ENCODE measurements at places on chromosomes 6 and 20.

DNA sequence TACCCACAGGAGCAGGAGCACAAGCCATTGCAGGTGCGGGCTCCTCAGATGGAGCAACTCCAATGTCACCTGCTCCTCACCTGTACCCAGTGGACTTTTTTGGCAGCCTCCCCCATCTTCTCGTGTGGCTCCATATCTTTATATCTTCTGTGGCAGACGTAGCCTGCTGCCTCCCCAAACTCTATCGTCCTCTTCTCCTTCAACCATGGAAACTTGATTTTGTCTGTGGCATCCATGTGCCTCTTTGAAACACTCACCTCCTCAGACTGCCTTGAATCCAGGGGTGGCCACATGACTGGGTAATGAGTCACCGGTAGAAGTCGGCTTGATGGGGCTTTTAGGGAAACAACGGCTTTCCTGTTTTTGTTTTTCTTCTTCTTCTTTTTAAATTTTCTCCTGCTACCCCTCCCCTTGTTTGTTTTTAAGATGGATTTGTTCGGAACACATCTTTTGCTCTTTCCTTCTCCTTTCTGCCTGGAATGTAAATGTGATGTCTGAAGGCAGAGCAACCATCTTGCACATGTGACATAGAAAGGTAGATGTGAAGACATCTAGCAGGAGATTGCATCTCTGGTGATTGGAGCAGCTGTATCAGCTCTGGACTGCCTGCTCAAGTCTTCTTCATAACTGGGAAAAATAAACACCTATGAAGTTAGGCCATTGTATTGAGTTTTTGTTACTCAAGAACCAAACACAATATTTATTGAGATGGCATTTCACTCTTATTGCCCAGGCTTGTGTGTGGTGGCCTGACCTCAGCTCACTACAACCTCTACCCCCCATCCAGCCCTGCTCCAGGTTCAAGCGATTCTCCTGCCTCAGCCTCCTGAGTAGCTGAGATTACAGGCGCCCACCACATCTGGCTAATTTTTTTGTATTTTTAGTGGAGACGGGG, 69.9 kb upstream of the DDR1 start:
- peak; percentile 84 for DNase-seq

DNA sequence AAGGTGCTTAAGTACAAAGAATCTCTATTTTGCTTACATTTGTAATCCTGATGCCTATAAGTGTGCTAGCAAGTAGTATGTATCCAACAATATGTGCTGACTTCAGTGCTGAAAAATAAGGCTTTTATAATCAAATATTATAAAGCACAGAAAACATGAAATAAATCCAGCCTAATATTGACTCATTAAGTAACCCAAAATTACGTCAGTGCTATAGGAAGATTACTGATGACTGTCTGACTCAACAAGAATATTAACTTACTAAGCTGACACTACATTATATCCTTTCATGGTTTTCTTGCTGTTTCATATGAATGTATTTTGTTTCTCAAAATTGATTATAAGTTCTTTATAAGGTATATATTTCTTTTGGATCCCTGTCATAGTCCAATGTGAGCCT, 76.1 kb downstream of the ME1 start:
- DNase-seq: no peak

DNA sequence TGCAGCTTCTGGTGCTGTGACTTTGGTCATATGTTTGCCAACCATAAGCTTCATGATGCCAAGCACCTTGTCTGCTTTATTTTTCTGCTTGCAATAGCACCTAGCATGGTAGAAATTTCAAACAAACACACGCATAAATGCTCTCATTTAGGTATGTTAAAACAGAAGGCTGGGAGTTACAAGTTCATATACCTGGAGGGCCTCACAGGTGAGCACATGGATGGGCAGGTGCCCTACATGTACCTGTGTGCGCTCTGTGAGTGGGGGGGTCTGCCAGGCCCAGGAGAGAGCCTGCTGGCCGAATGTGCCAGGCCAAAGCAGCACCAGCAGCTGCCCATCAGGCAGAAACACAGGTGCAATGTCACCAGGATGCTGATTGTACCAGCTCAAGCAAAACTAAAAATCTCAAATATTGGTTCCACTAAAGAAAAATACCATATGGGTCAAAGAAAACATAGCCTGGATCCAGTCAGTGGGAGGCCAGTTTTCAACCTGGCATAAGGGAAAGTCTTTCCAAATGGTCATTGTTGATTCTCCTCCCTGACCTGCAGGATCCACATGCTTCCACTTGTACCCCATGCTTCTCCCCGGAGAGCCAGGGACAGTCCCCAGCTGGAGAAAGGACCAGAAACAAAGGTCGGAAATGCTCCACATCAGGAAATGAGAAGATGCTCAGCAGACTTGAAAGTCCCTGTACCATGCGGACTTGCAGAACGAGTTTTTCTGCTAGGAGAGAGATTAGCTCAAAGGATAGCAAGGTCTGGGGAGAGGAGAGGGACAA, 7.2 kb upstream of the PFDN4 start:
- no peak for DNase-seq

DNA sequence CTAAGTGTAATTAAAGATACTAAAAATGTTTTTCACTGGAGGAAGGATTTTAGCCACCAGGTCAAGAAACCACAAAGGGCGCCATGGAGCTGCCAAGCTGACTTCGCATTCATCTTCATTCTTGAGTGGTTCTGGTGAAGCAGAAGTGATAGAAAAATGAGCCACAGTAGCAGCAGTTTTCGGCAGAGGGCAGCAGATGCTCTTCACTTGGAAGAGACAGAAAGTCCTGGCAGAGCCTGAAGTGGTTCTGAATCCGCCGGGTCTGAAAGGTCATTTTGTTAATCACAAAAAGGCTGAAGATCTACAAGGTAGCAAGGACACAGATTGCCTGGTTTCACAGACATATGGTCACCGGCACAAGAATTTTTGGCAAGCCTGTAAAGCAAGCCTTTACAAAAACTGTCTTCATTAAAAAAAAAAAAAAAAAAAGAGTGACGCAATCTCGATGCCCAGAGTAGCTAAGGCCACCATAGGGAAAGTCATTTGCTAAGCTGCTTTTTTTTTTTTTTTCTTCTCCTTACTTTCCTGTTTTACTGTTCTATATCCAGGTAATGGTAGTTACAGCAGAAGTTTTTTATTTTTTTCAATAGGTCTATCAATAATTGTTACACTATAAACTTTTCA, 345.1 kb upstream of the AGPAT4 start:
- peak; percentile 49 for DNase-seq

- DNase-seq: no peak
Measured at GRCh38 chr6:141303907-141304306, 828.8 kb upstream of the GJE1 start.

DNA sequence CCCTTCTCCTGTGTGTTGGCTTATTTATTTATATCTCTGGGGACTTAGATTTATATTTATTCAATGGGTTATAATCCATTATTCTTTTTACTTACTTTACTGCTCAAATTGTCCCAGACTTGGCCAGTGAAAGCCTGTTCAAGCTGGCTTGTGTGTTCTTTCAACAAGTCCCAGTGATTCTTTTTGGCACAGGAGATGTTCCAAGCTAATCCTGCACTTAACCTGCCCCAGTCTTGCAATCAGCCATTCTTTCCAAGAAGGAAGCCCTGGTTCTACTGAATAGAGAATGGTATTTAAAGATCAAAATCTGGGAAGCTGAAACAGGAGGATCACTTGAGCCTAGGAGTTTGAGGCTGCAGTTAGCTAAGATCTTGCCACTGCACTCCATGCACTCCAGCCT, 26.7 kb downstream of the GCNT2 start:
- no peak for DNase-seq

- DNase-seq: no peak
Measured at GRCh38 chr20:59453759-59454560, 150.4 kb upstream of the PHACTR3 start.

GRCh38 chr6:69064226-69064625, 429.1 kb downstream of the ADGRB3 start:
- DNase-seq: no peak

DNA sequence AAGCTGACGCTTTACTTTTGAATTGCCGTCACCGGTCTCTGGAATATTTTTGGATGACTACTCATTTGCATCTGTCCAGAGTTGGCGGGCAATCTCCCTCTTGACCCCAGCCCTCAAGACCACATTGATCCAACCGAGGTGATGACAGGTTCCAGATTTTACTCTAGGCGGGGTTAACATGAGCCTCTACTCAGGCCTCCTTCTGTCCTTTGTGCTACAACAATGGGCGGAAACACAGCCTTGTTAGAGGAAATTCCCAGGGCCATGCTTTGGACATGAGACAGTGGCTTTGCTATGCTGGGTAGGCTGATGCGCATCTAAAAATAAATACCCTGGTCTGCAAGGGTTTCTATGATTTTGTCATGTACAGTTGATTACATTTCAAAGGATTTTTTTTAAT, 27.0 kb upstream of the ADGRF5 start:
- DNase-seq: peak; percentile 99

GRCh38 chr6:110620065-110620464, 143.7 kb upstream of the SLC22A16 start:
- DNase-seq: no peak

DNA sequence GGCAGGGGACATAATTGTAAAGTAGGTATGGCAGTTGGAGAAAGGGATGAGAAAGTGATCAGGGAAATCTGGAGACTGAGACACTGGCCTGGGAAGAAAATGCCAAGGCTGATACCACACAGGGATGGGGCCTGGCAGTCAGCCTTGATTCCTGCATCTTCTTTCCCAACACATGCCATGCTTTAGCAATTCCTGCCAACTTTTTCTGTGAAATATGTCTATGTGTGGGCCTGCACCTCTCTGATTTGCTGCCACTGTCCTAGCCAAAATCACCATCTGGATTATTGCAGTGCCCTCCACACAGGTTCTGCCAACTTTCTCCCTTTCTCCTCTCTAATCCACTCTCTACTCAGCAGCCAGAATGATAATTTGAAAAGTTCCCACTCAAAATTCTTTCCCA, 759.8 kb upstream of the CITED2 start:
- DNase-seq: no peak

- DNase-seq: no peak
Measured at GRCh38 chr6:38262609-38263008, 377.1 kb downstream of the BTBD9 start.

DNA sequence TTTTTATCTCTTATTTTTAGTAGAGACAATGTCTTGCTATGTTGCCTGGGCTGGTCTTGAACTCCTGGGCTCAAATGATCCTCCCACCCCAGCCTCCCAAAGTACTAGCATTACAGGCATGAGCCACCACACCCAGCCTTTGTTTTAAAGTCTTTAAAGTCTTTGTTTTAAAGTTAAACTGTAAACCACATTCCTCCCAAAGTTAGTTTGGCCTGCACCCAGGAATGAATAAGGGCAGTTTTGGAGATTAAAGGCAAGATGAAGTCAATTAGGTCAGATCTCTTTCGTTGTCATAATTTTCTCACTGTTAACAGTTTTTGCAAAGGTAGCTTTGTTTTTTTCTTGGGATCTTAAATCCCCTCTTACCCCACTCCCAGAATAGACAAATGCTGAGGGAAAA, 63.8 kb downstream of the UBR2 start:
- DNase-seq: peak; percentile 16

GRCh38 chr6:37650071-37650481, 47.6 kb downstream of the MDGA1 start:
- DNase-seq: no peak

- DNase-seq: peak; percentile 99
Measured at GRCh38 chr20:41005361-41005729, 23.3 kb upstream of the TOP1 start.

GRCh38 chr6:26578741-26579140, 18.0 kb upstream of the ABT1 start:
- no peak for DNase-seq

GRCh38 chr6:27966044-27966443, 9.0 kb downstream of the OR2B6 start:
- no peak for DNase-seq

- peak; percentile 78 for DNase-seq
Measured at GRCh38 chr6:2971420-2972218, at the start of gene SERPINB6. Gene SERPINB6, minus strand, starts transcription at chr6:2971567. Its CDS starts 12,235 bp downstream, at chr6:2959332.

DNA sequence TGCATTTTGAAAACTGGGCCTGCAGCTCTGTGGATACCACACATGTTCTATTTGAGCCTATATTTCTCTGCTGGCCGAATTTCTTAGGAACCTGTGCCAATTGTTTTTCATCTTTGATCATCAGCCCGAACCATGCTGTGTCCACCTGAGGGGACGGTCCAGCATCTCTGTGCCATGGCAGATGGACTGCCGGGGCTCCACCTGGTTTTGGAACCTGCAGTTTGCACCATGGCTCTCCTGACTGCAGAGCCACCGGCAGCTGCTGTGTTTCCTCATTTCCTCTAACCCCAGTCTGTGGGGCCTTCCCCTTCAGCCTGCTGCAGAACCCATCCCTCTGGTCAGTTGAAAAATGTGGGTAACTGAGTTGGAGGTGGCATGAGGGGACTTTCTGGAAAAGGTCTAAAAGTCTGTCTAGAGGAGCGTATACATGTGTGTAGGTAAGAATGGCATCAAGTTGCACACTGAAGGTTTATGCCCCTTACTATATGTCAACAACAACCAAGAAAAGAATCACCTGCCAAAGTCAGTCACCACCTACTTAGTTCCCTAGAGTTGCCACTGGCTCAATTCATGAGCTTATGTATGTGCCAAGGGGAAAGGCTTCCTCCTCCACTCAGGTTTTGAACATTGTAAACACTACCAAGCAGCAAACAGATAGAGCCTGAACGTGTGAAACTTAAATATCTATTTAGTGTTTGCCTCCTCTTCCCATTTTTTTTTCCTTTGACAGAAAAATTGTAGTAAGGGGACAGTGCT, 548.2 kb downstream of the PRKN start:
- no peak for DNase-seq

- peak; percentile 75 for DNase-seq
Measured at GRCh38 chr20:10708351-10709185, 34.8 kb upstream of the JAG1 start.

DNA sequence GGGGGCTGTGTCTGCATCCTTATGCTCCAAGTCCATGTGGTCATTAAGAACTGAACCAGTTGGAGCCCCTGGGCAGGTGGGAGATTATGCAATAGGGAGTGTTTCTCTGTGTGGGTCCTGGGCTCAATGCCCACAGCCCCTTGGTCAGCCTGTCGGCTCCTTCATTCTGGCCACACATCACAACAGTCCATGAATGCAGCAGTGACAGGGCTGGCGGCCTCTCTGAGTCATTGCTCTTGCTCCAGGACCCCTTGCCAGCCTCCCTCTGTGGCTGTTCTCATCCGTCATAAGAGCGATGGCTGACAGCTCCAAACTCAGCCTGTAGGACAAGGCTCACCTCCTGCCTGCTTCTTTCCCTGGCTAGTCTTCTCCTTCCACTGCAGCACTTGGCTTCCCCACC, 609.5 kb upstream of the CDH4 start:
- DNase-seq: no peak

- DNase-seq: peak; percentile 87
Measured at GRCh38 chr6:4350567-4351519, 215.5 kb upstream of the ECI2 start.

GRCh38 chr6:137968901-137969300, 101.8 kb downstream of the TNFAIP3 start:
- peak; percentile 30 for DNase-seq

DNA sequence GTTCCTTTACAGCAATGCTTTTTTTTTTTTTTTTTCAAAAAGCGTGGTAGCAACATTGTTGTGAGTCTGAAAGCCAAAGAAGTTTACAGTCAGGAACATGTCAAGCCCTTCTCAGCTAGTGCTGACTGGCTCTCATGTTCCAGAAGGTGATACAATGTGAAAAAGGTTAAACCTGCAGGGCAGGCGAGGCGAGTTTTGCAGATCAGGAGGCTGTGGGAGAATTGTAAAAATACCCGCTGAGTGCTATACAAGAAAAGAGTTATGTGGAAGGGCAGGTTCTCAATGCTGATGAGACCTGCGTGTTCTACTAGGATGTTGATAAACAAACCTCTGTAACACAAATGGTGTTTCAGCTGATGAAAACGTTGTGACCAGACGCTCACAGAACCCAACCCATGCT, 30.9 kb upstream of the RPP40 start:
- DNase-seq: no peak

Measured in fibroblast of pulmonary artery (primary cell).